Stimulated activated naive CD4-positive, alpha-beta T cell (primary cell): ENCODE measurements at places on chromosomes 1 and 21.

DNA sequence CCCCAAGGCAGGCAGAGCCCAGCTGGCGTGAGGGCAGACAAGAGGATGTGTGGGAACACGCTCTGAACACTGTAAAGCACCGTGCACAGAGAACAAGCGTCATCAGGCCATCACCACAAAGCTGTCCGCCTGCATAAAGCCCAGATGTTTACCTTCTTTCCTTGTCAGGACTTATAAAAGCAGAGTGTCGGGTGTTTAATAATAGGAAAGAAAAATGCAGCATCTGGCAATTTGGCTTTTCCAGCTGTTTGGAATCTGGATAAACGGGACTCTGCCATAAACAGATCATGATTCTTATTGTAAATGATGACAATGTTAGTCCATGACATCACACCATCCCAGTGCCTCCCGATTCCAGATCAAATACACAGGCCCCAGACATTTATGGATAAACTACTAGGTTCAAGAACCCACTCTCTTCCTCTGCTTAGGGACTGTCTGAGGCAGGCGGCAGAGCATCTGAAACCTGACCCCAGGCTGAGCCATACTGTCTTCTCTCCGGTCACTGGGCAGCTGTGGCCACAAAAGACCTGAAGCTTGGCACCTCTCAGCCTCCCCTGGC lies 4.2 kb downstream of the GLIS1 start:
- DNase-seq = no peak

DNA sequence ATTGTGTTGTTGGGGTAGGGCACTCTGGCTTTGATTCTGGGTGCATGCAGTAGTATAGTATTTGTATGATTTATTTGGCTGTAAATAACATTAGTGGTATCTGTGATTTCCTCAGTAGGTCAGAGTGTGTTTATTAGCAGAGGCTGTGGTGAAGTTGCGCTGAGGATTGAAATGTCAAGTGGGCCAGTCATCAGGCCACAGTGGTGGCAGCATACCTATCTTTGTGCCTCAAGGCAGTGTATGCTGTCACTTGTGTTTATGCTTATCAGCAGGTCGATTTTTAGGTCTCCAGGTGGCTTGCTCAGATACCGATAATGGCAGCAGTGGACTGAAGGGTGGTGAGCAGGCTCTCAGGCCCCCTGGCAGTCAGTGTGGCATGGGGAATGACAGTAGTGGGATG lies 11.3 kb downstream of the LY9 start:
- no peak for DNase-seq

DNA sequence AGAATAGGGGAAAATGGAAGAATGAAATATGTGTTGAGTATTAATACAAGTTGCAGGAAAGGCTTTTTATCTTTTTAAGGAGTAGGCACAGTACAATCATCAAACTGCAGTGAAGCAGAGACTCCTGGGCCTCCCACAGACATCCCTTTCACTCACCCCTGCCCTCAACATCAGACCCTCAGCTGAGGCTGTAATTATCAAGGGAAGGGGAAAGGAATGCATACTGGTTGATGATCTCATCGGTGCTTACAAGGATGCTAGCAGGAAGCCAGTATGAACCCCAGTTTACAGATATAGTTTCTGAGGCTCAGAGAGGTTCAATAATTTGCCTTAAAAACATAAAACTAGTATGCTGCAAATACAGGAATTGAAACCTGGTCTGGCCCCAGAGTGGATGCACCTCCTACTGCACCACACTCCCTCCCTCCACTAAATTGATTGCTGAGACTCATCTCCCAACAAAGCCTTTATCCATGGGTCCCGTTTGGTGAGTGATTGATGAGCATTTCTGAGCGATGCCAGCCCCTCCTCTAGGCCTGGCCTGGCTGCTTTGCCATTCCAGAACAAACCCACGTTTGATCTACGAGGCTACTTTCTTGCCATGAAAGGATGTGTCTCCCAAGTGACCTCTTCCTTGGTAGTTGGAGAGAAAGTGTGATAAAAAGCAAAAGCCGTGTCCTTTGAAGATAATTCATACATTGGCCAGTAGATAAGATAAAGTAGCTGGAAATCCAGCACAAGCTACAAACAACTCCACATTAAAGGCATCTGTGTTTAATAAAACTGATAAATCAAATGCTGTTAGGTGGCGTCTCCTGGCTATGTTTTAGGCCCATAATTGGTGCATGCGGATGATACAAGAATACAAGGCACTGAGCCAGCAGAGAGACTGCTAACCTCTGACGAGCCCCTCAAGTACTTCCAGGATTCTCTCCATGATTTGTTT lies 233.9 kb upstream of the CAMK1G start:
- no peak for DNase-seq

DNA sequence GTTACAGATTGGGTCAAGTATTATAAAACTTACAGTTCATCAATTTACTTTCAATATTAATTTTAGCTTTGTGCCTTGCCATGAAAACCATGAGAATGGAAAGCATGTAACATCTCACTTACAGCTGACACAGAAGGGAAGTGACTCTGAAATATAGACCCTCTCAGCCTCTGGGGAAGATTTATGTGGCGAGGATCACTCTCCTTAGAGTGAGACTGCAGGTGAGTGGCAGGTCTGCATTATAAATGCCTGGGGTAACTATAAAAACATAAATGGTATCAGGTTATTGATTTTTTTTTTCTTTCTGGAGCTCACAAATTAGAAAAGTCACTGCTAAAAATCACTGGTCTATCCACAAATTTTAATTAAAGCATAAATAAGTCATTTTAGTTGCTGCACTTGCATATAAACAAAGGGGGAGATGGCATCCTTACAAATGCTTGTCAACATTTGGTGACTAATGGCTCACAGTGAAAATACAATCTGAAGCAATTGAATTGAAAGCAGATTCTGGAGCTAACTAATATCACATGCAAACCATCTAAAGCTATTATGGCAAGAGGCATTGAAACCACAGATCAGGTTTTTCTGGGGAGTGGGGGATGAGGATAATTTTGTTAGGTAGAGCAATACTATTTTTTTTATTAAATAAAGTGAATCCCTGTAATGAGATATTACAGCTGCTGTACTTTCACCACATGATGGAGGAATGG lies 200.9 kb downstream of the TM2D1 start:
- DNase-seq = no peak

DNA sequence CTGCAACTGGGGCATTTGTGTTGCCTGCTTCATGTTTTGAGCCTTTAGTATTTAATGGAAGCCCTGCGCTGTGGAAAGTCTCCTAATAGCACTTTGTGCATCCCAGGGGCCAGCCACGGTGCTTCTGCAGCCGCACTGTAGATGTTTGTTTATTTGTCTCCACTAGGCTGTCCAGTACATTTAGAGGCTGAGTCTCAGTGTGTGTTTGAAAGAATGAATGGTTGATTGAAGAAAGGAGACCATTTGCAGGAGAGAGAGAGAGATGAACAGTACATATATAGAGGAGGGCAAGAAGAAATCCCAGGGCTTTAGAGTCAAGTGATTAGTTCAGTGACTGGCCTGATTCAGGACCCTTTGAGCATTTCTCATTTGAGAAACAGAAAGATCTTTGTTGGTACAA lies 33.9 kb downstream of the MPZL1 start:
- DNase-seq = no peak

DNA sequence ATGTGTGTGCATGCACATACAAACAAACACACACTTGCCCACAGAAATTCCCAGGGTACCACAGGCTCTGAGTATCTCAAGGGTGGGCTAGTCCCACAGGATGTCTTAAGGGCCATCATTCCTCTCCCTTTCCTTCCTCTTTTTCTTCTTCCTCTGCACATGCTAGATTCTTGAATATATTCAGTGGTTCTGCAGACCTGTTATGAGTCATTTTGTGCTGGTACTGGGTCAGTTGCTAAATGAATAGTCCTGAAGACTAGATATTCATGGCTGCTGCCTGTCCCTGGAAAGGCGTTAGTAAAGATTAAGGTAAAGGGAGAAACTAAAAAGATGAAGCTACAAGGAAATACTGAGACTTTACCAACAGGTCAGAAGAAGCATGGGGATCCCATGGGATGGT lies 256.7 kb upstream of the KIAA0040 start:
- DNase-seq = no peak

DNA sequence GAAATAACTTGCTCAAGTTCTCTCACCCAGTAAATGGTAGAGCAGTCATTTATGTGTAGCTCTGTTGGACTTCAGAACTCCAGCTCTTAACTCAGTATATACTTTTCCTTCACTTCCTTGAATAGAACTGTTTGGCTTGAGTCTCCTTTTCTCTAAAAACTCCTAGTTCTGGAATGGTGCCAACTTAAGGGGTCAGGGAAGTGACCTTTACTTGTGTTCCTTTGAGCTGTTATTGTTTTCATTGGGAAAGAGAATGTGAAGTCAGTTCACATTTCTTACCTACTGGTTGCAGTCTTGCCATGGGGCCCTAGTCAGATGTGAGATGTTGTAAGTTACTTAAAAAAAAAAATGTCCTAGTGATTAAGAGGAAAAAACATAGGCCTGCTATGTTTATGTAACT lies 77.0 kb upstream of the MACF1 start:
- no peak for DNase-seq

- DNase-seq = no peak
Observed at GRCh38 chr1:214461305-214461704, 90.1 kb downstream of the PTPN14 start.

- no peak for DNase-seq
Observed at GRCh38 chr21:33815143-33815707, 100.4 kb downstream of the ATP5PO start.

GRCh38 chr1:185409345-185409744 lies 92.3 kb upstream of the IVNS1ABP start:
- DNase-seq = no peak

- no peak for DNase-seq
Observed at GRCh38 chr1:52306227-52307006, 59.6 kb downstream of the CC2D1B start.

- DNase-seq = no peak
Observed at GRCh38 chr1:8796812-8797211, 20.6 kb downstream of the RERE start.

- DNase-seq = no peak
Observed at GRCh38 chr21:38878379-38879179, 72.8 kb downstream of the ETS2 start.

GRCh38 chr1:170355267-170355801 lies 176.6 kb upstream of the GORAB start:
- no peak for DNase-seq

GRCh38 chr1:190759807-190760206 lies 282.1 kb upstream of the BRINP3 start:
- DNase-seq = no peak

- DNase-seq = no peak
Observed at GRCh38 chr1:111212634-111213335, 12.3 kb upstream of the DENND2D start.

DNA sequence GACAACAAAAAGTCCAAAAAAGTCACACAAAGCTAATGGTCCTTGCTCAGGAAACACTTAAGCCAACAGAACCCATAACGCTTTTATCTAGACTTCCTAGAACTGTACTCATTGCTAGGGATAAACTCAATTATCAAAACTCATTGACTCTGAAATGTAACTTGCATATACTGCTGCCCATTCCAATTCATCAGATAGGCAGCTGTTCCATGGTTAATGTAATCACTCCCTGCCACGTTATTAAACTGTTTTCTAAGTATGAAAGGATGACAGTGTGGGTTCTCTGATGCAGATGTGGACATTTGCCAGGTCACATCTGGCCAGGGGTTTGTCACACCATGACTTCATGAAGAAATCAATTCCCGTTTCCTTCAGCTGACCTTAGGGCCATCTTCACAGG lies 30.3 kb upstream of the DNAJC11 start:
- no peak for DNase-seq

DNA sequence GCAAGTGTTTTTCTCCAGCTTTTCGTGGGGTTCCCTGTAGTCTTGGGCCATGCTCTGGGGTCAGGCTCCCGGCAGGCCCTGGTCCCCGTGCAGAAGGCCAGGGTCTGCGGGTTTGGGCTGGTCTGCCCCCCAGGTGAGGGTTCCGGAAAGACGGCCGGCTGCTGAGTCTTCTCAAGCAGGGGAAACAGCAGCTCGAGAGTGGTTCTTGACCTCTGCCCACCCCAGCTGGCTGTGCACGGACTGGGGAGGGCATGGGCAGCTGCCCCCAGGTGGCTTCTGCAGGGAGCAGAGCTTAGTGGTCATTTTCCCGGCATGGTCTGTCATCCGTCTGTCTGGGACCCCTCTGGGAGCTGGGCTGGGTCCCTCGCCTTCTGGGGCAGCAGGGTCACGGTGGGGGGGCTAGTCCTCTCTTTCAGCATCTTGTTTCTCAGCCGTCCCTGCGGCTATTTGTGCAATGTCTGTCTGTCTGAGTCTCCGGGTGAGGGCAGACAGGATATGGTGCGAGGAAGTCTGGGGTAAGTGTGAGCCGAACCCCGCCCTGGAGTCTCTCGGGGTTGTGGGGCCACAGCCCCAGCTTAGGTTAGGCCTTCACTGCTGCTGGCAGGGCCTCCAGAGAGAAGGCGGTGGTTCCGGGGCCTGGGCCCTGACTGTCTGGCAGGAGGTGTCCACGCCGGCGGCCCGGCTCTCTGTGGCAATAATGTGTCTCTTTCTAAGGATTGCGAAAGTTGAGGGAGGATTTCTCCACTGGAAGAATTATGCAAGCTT lies 6.1 kb downstream of the SKI start:
- peak; percentile 60 for DNase-seq

DNA sequence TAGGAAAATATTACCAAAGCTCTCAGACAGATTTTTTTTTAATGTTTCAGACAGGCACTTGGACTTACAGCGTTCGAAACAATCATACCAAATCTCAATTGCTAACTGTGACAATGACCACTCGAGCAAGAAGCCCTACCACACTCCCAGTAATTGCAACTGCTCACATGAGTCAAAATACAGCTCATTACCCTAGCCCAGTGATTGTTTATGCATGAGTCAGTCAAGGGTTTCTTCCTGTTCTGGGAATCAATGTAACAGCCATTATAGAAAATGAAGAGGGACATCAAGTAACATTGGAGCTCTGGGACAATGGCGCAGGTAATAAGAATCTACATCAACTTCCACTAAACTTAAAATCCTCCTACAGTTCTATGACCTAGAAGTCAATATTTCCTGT lies 56.1 kb upstream of the SH3GLB1 start:
- DNase-seq = no peak

DNA sequence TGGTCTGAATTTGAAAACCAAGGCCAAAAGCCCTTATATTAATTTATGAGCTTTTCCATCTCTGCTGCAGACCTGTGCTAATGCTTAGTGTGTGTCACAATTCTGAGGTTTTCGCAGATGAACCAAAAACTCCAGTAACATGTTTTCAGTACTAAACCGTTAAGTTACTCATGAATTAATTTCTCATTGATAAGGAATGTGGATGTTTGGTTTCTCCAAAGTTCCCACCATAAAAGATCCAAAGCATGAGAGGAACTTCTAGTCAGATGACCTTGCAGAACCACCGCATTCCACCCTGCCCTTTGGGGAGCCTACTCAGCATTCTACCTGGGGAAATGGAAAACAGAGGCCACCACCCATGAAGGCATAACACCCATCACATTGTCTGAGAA lies 7.5 kb upstream of the LEPR start:
- no peak for DNase-seq
